Endodermal cell (in vitro differentiated cells): ENCODE measurements at places on chromosomes 6 and 20. TPM values are rescaled to one million over a fixed set of nuclear protein-coding genes. Genes with fewer than 3 reads are reported as not detected.

Gene RNF182
- total RNA-seq: 2.6 to 5.2 TPM (median 2.8 TPM) in 3 replicates

Gene GTSF1L
- not detected in 3 replicates for total RNA-seq

Gene CLVS2
- total RNA-seq: 35.5 and 38.9 TPM in 2 replicates

Gene SMIM29
- total RNA-seq: 7.9 to 9.9 TPM (median 8.2 TPM) in 3 replicates

Gene TENT5A
- total RNA-seq: 4.3 and 4.8 TPM in 2 replicates

DNA sequence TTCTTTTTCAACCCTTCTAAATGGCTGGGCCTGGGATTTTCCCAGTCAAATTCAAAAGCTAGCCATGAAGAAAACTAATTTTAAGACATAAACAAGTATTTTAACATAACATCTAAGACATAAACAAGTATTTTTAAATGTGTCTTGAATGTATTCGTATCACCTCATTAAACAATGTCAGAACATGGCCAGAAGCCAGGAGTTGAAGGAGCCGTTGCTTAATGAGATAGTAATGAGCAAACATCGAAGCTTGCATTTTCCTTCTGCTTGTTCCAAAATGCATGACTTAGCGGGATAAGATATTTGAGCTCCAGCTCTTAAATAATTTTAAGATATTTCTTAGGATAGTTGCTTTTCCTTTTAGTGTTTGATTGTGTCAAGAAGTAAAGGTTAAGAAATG, 4.2 kb upstream of the RNF182 start:
- H3K4me3 ChIP-seq: no peak overlapping the region
- H3K4me1 ChIP-seq: peaks cover 15% of the 10 kb centered on the region
- H3K36me3 ChIP-seq: no peaks in the 10 kb centered on the region
- no peak for DNase-seq
- H3K27me3 ChIP-seq: peaks cover 5% of the 10 kb centered on the region

GRCh38 chr6:138569554-138569953, 70.3 kb upstream of the NHSL1 start:
- no peak for DNase-seq
- H3K4me1 ChIP-seq: peaks cover 10% of the 10 kb centered on the region
- no peaks in the 10 kb centered on the region for H3K27me3 ChIP-seq
- no peak overlapping the region for H3K27ac ChIP-seq
- H3K36me3 ChIP-seq: no peaks in the 10 kb centered on the region

DNA sequence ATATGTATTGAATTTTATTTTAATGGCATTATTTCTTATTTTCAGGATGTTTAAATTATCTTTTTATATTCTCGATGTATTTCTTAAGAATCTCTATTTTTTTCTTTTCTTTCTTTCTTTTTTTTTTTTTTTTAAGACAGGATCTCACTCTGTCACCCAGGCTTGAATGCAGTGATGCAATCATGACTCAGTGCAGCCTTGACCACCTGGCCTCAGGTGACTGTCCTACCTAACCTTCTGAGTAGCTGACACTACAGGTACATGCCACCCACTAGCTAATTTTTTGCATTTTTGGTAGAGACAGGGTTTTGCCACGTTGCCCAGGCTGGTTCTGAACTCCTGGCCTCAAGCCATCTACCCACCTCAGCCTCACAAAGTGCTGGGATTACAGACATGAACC, 143.8 kb upstream of the LAMA2 start:
- H3K27ac ChIP-seq: no peak overlapping the region
- H3K27me3 ChIP-seq: no peaks in the 10 kb centered on the region
- no peak for DNase-seq
- H3K4me3 ChIP-seq: no peak overlapping the region

DNA sequence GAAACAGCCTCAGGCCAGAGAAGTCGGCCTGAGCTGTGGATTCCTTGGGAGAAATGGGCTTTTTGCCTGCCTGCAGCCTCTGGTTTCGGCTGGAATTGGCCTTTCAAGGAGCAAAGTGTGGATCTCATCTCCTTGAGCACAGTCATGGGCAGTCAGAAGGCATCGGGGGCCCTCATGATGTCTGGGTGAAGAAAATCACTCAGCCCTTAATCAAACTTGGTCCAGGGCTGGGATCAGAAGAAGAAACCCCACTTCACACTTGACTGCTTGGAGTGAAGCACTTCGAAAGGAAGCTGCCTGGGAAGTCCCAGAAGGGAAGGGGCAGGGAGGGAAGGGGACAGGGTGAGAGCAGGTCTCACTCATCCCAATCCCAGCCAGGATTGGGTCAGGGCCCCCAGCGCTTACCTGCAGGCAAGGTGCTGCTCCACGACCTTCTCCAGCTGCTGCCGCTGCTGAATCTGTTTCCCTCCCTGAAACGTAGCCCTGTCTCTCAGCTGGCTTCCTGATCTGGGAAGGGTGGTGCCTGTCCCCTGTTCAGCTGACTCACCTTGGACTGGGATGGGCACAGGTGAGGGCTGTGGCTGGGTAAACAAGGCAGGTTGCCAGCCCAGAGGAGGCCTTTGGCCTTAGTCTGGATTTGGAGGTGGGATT, at the start of gene SDCBP2:
SDCBP2 (minus strand) TSS at position 460 of the 651 bp plus-strand sequence. CDS start 8,723 bp downstream, outside the sequence.
- no peaks in the 10 kb centered on the region for H3K27me3 ChIP-seq
- peaks cover 5% of the 10 kb centered on the region for H3K4me1 ChIP-seq
- DNase-seq: peak; percentile 37
- peaks cover 15% of the 10 kb centered on the region for H3K36me3 ChIP-seq

GRCh38 chr6:158756126-158756525, 63.0 kb downstream of the EZR start:
- H3K36me3 ChIP-seq: no peaks in the 10 kb centered on the region
- no peaks in the 10 kb centered on the region for H3K4me1 ChIP-seq
- H3K27me3 ChIP-seq: no peaks in the 10 kb centered on the region
- DNase-seq: peak; percentile 47
- no peak overlapping the region for H3K4me3 ChIP-seq
- H3K27ac ChIP-seq: no peak overlapping the region

DNA sequence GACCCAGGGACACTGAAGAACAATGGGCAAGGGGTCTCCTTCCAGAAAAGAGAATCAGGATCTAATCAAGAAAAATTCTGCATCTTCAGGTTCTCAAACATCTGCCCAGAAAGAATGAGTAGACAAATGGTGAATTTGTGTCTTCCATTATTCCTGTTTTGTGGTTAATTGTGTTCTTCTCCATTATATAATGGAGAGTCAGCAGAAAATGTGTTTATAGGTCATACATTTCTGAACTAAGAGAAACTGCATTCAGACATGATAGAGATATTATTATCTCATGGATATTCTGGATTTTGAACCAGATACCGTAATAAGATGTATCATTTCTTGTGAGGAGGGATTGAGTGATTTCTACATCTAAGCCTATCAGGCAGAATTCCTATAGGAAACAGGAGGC, 581.7 kb upstream of the JAG1 start:
- H3K4me3 ChIP-seq: no peak overlapping the region
- H3K27me3 ChIP-seq: no peaks in the 10 kb centered on the region
- no peaks in the 10 kb centered on the region for H3K36me3 ChIP-seq
- no peaks in the 10 kb centered on the region for H3K4me1 ChIP-seq

- no peak overlapping the region for H3K27ac ChIP-seq
- no peaks in the 10 kb centered on the region for H3K27me3 ChIP-seq
- no peaks in the 10 kb centered on the region for H3K36me3 ChIP-seq
- no peaks in the 10 kb centered on the region for H3K4me1 ChIP-seq
- DNase-seq: no peak
Observed at GRCh38 chr6:127812985-127813698, 87.7 kb downstream of the THEMIS start.
